Brain microvascular endothelial cell (primary cell): ENCODE measurements at places on chromosomes 12 and 14.

DNA sequence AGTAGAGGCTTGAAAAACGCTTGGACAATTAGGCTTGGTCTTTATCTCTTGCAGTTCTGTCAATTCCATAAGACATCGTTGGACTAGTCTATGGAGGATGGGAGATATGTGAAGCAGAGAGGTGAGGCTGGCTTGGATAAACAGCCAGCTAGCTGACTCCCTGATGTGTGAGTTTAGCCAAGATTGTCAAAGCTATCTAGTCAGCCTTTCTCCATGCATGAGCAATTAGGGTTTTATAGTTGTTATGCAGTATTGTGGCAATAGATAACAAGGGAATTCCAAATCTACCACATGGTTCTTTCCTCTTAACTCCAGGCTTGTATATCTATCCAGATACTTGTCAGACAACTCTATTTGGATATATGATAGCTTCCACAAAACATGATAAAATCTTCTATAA lies 153.6 kb upstream of the NRXN3 start:
- DNase-seq: no peak

DNA sequence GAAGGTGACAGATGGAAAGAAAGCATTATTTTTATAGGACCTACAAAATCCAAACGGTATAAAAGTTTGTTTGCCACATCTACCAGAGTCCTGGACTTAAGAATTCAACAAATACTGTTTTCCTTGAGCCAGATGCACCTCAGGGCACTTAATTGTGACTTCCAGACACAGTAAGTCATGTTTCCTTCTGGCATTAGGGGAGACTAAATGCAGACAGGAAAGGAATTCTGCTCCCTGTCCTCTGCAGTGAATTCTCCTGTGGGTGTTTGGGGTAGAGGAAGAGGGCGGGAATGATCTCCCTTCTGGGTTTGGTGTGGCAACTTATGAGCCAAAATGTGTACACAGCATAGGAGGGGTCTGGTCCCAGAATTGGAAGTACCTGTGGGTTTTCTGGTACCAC lies 93.9 kb upstream of the ZDHHC17 start:
- DNase-seq: no peak

- no peak for DNase-seq
Measured at GRCh38 chr14:77066578-77067172, 31.4 kb upstream of the CIPC start.

DNA sequence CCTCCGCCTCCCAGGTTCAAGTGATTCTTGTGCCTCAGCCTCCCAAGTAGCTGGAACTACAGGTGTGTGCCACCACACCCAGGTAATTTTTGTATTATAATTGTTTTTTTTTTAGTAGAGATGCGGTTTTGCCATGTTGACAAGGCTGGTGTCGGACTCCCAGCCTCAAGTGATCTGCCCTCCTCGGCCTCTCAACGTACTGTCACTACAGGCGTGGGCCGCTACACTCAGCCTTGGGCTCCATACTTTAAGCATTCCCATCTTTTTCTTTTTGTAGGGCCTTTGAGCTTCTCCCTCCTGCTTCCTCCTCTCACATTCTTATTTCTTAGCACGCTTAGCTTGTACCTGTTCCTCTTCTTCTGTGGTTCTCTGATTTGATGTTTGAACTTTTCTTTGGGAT lies 62.8 kb downstream of the SERPINA3 start:
- DNase-seq: no peak

DNA sequence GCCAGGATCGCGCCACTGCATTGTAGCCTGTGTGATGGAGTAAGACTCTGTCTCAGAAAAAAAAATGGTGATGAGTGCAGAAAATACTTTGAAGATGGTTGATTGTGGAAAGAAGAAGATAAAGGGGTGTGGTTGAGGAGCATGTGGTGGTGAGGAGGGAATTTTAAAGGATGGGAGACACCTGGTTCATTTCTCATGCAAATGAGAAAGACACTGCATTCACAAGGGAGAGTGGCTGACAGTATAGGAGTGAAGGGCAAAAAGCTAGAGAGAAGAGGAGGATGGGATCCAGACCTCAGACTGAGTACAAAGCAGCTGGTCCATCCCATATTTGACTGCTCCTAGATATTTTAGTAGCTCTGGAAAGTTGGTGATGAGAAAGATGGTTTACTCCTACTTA lies 206.0 kb downstream of the SNAPC1 start:
- no peak for DNase-seq
